Stimulated activated memory B cell treated with anti-CD40 and anti-IgM and Interleukin-4, amounts not matched to agents 10 μg/mL and 1 μg/mL and 100 μg/mL, for 72 hours (primary cell): ENCODE measurements at places on chromosomes 1 and 21.
A peak's percentile ranks its signal among the peaks of the same experiment; 100 is the strongest.

- ATAC-seq, result no peak
These were observed 114.0 kb upstream of the ZNF644 start for GRCh38 chr1:91135799-91136198.

DNA sequence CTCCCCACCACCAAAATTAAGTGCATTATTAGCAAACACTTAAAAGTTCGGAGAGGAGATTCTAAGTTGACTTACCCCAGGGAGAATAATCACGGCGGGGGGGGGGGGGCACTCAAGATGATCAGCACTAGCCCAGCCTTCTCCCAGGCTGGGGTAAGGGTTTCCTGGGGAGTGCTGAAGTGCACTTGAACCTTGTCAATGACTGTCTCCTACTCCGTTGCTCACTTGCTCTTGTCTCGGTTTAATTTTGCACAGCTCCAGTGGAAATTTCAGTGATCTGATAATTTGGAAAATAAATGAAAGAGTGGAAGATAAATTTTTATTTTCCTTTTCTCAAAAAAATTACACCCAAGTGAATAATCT is 59.2 kb downstream of the PBX1 start:
- no peak for ATAC-seq

GRCh38 chr1:7651203-7651602 is 119.9 kb upstream of the VAMP3 start:
- no peak for ATAC-seq

DNA sequence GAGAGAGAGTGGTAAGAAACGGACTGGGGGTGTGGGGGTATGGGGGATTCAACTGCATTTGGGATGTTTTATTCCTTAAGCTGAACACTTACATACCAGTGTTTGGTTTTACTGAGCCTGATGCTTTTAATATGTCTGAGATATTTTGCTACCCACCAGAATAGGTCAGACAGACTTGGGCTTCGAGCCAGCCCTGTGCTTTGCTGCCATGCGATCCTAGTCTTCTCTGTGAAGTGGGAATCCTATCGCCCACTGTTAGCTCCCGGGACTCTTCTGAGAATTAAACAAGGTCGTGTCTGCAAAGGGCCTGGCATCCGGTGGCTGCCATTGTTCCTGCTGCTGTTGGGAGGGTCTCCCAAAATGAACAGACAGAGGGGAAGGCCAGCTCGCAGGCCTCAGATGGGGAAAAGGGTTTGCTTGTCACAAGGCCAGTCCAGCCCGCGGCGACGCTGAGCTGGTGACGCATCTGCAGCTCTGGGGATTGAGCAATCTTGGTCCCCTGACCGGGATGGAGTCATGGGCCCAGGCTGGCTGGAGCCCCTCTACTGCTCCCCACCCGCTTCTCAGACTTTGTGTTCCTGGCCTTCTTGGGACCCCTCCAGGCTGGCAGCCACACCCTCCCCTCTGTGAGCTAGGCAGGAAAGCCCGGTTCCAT is 26.9 kb upstream of the ECE1 start:
- no peak for ATAC-seq

- no peak for ATAC-seq
These were observed 26.5 kb downstream of the SCMH1 start for GRCh38 chr1:41215623-41216022.

DNA sequence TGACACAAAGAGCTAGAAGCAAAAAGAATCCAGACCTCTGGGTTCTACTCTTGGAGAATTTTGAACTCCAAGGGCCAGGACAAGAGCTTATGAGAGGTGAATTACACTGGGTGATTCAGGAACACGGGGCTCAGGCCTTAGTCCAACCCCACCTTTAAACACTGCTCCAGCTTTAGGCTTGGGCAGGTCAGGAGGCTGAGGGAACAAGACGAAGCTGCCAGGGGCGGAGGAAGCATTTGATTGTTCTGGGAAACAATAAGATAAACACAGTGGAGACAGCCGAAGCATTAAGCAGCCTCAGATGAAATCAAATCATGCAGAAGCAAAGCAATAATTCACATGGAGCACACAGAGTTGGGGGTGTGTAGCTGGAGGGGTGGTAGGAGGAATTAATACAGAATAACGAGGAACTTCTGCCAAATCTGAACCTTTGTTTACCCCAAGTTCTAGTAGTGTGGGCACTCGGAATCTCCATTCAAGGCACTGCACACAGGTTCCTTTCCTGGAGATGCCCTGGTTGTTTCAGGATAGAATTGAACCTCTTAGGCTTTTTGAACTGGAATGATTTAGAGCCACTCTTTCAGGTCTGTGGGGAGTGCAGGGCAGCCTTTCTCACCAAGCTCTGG is 93.2 kb downstream of the PLXNA2 start:
- ATAC-seq, result no peak

GRCh38 chr21:42847726-42848125 is 31.6 kb downstream of the WDR4 start:
- no peak for ATAC-seq

GRCh38 chr1:203153989-203154821 is 21.4 kb downstream of the MYBPH start:
- ATAC-seq, result no peak

DNA sequence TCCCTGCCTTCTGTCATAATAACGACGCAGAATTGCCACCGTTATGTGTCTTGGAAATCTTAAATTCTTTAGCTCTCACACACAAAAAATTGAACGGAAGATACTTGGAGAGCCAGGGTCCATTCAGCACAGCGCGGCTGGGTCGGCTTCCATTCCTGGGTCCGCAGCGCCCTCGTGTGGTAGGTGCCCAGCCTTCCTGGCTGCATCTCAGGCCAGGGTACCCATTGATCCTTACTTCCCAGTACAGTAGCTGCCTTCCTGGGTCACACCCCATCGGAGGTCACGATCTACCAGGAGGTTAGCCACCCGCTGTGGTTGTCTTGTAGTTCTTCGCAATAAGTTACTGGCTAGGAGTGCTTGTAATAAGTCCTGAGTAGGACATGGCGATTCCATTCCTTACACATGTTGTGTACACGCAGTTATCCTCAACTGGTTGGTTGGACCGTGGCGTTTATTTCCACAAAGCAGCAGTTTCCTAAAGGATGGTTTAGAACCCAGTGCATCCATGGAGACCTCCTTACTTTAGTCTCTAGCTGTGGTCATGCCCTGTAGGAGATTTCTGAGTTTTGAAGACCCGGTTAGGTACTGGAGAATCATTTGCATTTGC is 9.9 kb upstream of the MTARC1 start:
- peak; percentile 87 for ATAC-seq

DNA sequence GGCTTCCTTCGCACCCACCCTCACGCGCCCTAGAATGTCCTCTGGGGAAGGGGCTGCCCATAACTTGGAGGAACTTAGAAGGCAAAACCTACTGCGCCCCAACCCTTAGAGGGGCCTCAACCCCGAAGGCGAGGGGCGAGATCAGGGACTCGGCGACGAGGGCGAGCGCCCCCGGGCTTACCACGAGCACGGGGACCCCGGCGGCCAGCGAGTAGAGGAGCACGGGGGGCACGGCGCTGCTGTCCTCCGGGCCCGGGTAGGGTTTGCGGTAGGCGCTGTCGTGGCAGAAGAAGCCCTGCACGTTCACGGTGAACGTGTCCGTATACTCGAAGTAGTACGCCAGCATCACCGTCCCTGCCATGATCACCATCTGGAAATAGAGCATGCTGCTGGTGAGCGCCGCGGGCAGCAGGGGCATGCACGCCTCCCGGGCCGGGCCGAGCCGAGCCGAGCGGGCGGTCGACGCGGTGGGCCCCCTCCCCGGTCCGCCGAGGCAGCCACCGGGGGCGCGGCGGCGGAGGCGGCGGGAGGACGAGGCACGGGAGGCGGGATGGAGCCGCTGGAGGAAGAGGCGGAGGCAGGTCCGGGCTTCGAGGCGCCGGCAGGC is 304 bp downstream of the PLPPR5 start:
- ATAC-seq, result peak; percentile 44

DNA sequence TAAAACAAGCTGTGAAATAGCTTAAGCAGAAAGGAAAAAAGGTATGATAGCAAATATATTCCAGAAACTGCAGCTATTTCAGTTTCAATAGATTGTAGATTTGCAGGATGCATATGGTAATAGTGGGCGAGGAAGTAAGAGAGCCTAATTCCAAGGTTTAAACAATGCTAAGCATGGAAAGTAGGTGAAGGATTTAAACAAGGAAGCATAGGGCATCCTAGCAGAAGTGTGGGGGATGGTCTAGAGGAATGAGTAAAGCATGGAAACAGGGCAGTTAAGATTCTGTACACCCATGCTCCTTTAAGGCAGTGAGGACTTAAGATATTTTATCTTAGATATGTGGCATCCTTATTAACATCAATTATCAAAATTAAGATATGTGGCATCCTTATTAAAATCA is 2.6 kb downstream of the IVNS1ABP start:
- no peak for ATAC-seq

DNA sequence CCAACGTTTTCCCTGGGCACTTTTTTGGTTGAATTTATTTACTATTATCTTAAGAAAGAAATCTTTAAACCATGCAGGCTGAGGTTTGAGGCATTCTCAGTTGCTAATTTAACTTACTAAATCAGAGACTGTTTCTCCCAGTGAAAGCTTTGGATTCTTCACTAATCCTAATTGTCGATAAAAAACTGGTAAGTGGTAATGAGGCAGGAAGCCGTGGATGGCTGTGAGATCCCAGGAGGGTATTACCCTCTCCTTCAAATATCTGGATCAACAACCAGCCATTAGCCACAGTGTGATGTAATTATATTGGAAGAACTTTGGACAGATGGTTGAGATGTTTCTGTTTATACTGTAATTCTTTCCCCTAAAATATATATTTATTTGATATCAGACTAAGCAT is 485.0 kb downstream of the DISC1 start:
- no peak for ATAC-seq

DNA sequence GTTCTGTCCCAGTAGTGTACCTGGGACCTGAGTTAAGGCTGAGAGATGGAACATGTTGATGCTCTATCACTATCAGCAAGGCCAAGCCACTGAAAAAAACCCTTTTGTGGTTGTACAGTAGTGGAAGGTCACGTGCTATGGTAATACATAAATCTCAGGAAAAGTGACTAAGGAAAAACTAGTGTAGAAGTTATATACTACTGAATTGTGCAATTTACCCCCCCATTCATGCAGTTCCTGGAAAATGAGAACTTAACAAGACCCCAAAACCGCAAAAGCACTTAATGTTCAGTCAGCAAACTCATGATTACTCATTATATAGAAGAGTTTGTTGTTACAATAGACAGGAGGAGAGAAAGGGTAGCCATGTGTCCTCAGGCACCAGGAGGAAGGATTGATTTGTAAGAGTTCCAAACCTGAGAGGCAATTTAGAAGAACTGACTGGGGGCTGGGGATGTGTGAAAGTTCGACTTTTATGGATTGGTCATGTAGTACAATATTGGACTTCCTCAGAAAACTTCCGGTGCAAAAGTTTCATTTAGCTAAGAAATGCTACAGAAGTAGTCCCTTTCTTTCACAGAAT is 91.6 kb downstream of the RGL1 start:
- peak; percentile 44 for ATAC-seq

DNA sequence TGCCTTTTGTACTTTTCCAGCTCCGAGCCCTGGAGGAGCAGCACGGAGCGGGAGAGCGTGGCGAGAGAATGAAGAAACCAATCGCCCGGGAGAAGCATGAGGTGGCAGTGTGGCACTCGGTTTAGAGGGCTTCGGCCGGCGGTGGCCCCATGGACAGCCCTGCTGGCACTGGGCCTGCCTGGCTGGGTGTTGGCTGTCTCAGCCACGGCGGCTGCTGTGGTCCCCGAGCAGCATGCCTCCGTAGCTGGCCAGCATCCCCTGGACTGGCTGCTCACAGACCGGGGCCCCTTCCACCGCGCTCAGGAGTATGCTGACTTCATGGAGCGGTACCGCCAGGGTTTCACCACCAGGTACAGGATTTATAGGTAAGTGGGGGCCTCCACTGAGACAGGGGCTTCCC is 59.0 kb downstream of the BRINP2 start:
- ATAC-seq, result no peak

DNA sequence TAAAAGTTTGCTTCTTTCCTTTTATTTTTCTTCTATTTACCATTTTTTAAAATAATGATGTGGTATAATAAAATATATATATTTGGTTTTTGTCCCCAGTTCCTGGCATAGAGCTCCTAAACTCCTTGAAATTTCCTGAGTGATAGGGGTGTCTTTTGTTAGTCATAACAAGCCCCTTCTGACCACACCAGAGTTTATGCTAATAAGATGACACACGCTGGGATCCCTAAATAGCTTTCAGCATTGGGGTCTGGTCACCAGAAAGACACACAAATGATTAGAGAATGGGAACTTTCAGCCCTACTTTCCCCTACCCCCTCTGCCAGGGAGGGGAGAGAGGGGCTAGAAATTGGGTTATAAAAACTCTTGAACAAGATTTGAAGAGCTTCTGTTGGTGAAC is 56.2 kb downstream of the COL24A1 start:
- no peak for ATAC-seq

GRCh38 chr1:84116558-84116957 is 27.5 kb upstream of the PRKACB start:
- no peak for ATAC-seq

- ATAC-seq, result no peak
These were observed 149.5 kb upstream of the SPAG17 start for GRCh38 chr1:118334506-118334905.

- ATAC-seq, result no peak
These were observed 86.8 kb downstream of the GDAP2 start for GRCh38 chr1:117842408-117843170.

DNA sequence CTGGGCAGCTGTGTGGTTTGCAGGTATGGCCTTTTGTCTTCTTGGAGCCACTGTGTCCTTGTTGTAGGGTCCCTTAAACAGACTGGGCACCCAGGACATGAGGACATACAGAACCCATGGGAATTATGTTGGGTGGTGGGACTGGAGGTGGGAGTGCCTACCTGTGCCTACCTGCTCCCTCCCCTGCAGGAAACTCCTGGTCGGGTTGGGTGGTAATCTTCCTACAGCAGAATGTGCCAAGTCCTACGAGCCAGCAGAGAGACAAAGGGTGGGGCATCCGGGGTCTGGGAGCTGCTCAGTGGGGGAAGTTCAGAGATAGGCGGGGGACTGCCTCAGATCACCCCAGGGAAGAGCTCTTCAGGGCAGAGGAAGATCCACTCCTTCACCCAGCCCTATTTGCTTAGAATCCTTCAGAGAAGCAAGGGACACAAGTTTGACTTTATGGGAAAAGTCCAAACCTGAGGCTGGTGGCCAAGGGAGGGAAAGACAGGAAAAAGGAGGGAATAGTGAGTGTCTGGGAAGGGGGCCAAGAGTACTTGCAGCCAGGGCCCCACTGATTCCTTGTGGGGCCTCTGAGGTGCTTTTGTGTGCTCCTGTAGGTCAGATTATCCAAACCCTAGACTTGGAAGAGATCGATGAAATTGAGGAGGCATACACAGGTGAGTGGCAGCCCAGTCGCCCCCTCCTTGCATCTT is 58.3 kb downstream of the KIF21B start:
- no peak for ATAC-seq

GRCh38 chr1:203031467-203031866 is 5.2 kb downstream of the PPFIA4 start:
- ATAC-seq, result no peak

GRCh38 chr1:921011-921837 is 2.5 kb upstream of the SAMD11 start:
- peak; percentile 40 for ATAC-seq
